LNCaP clone FGC (cell line): ENCODE measurements at places on chromosomes 3 and 15.

DNA sequence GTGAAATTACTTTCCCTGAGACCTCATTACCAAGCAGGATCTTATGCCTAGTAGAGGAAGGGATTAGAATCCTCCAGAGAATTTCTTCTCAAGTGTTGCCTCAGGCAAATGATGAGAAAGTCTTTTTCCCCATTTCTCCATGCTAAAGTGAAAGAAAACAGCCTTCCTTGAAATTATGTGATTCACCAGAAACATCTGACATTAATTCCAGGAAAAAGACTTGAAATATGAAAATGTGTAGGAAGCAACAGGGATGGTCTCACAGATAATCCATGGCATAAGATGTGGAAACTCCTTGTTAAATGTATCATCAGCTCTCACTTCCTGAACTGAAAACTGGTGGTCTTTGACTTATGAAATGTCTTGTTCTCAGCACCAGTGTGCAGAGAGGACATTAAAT, 17.9 kb upstream of the ABI3BP start:
- DNase-seq: no peak

GRCh38 chr3:157794771-157795170, 291.6 kb upstream of the VEPH1 start:
- no peak for DNase-seq

- DNase-seq: no peak
These were observed 9.5 kb downstream of the PCSK6 start for GRCh38 chr15:101479851-101480612.

DNA sequence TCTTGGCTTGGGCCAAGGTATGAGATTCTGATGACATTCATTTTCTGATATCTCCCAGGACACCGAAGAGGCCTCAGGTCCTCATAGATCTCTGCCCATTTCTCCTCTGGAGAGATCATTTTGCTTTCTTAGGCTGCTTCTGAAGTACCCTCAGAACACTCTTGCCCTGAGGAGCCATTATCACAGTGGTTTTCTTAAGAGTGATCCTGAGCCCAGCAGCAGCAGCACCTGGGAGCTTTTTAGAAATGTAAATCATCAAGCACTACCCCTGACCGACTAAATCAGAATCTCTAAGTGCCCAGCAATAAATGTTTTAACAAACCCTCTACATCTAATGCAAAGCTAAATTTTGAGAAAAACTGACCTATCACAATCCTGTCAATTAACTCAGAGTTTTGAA, 40.6 kb upstream of the SLC9A9 start:
- DNase-seq: no peak

- no peak for DNase-seq
These were observed 25.6 kb upstream of the MUC13 start for GRCh38 chr3:124960105-124960504.

GRCh38 chr3:194395778-194396538, 3.1 kb downstream of the GP5 start:
- no peak for DNase-seq

GRCh38 chr15:74032606-74033561, 38.4 kb downstream of the PML start:
- DNase-seq: no peak

DNA sequence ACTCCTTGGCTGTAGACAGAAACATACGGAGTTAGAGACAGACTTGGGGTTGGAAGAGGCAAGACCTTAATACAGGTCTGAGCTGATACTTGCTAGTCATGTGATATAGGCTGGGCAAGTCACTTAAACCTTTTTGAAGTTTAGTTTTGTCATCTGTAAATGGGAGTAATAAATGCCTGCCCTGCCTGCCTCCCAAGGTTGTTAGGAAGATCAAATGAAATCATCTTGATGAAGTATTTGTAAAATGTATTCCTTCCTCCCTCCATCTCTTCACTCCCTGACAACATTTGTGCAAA, 2.9 kb downstream of the PXK start:
- DNase-seq: no peak

DNA sequence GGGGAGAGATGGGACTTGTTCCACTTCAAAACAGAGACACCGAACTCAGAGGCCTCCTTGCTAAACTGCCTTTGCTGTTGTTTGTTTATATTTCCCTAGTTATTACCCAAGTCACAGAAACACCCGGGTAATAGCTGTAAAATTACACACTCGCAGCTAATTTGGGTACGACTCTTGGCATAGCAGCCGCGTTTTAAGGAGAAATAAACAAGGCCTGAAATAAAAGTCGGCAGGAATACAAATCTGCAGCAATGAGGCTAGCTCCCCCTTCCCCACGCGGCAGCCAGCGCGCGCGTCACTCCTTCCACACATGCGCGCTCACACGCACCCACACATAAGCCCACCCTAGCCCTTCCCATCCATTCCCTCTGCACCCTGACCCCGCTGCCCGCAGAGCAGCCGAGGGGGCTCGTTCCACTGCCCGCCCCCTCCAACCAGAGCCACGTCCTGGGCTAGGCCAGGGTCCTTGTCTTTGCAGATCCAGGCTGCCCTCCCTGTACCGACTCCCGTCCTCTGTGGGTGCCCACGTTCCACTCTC, 67.3 kb downstream of the LINGO1 start:
- DNase-seq: no peak

- no peak for DNase-seq
These were observed 488.4 kb downstream of the NR2F2 start for GRCh38 chr15:96818861-96819260.

- DNase-seq: no peak
These were observed 329.1 kb upstream of the TPRG1 start for GRCh38 chr3:188842639-188843038.

DNA sequence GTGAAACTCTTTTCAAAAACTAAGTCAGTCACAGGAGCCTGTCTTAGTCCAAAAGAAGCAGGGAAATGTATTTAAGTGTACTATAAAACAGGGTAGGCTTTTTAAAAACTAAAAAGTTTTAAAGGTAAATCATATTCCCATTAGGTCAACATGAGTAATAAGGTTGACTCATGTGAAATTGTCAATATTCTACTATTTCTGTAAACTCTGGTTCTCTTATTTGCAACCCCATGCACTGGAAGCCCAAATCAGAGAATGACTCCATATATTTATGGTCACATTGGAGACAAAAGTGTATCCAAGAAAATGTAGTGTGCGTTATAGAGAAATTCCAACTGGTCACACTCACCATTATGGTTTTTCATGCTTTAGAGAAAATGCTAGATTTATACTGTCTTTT, 600.3 kb upstream of the TGFBR2 start:
- DNase-seq: no peak

DNA sequence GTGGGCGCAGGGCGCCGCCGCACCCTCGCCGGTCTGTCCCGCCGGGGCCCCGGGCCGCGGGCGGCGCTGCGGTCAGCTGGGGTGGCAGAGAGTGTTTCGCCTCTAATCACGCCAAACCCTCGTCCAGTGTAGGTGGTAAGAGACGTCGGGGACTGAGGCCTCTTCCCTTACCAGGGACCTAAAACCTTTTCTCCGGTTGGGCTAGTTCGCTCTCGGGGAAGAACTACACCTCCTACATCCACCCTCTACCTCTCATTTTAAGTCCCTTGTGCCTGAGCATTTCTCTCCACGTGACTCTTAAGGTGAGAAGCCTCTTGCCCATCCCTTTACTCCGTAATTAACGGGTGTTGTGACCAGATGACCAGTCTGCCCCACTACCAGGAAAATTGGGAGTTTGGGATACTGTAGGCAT, 520 bp downstream of the TMEM42 start:
- no peak for DNase-seq

- DNase-seq: no peak
These were observed 69.8 kb upstream of the BOC start for GRCh38 chr3:113141543-113141942.

DNA sequence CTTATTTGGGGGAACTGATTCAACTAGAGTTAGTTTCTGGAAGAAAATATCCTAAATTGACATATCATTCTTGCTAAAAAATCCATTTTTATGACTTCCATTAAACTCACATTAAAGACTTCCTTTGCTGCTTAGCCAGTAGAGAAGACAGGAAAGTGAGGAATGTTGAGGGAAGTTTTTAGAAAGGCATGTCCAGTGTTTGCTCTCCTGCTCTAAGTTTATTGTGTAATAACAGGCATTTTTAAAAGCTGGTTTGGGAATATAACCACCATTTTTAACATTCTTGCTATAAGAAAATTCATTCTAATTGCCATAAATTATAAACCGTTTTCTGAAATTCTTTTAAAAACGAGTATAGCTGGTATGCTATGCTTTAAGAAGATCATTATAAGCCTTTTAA, 428.0 kb downstream of the RAP2B start:
- DNase-seq: no peak

DNA sequence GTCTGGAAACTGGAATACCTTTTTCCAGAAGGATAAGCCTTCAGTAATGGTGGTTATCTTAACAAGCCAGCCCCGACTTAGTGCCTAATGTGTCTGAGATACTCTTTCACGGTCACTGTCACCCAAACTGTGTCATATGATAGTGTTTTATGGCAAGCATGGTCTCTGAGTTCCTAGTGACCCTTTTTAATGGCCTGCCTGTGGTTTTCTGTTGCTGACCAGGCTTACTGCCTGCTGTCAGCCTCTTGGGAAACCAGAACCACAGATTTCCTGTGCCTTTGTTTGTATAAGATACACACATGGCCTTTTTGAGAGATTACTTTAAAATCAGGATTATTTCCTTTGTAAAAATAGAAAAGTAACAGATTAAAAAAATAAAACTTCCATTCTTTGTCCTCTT, 22.4 kb downstream of the HPS3 start:
- DNase-seq: no peak

- no peak for DNase-seq
These were observed 10.9 kb downstream of the AMOTL2 start for GRCh38 chr3:134363381-134363755.

DNA sequence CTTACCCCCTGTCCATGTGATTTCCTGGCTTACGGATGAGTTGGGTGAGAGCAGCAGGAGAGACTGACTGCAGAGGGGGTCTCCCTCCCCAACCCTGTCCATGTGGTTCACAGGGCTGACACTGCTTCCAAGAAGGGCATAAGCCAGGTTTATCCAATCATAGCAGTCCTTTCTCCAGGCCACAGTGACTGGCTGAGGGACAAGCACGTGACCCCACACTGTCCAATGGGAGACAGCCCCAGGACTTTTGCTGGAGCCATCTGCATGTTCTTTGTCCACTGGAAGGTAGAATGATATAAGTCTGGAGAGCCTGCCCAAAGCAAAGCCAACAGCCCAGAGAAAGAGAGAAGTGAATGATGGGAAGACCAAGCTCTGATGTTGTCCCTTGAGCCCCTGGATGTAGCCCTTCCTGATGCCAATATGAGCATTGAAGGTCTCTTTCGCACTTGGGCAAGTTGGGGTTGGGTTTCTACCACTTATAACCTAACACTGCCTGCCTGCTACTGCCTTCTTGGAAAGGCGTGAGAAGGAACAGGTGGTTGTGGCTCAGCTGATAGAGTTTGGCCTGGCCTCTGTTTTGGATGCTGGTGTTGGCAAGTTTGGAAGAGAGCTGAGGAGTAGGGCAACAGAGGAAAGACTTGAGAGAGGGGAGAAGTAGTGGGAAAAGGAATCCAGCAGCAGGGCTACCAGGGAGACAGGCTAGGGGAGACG, 41.3 kb upstream of the GRIP2 start:
- no peak for DNase-seq

GRCh38 chr3:160098261-160098908, 109.8 kb downstream of the IL12A start:
- DNase-seq: no peak

GRCh38 chr3:62446337-62446940, 73.1 kb upstream of the FEZF2 start:
- no peak for DNase-seq

DNA sequence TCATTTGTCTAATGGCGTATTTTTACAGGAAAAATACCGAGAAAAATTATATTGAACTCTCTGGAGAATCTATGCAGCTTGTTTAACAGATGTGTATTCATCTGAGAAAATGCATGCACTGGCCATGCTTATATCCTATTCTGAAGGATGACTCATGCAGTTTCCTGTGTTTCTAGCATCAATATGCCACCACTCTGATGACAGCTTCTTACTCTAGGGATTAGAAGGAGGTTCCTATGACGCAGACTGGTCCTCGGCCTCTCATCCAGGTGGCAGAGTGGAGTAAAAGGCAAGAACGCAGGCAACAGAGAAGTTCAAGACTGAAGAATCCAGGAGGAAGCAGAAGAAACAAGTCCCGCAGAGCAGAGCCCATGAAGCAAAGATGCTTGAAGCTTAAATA, 910.0 kb upstream of the ROBO1 start:
- no peak for DNase-seq

DNA sequence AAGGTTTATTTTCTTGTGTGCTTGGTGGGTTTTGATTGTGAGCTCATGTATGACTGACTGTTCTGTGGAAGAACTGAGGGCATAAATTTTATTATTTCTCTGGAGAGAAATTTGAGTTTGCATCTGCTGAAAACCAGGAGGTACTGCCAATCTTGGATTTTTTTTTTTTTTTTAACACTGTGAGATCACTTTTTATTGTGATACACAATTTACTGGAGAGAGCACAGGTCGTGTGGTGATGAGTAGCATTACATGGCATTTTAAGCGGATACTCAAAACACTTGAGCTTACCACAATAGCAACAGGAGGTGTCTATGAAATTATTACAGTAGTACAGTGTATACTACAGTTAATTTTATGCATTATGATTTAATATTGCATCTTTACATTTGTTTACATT, 237.4 kb downstream of the MFSD1 start:
- DNase-seq: no peak
